ENCODE measurements at places on chromosomes 7 and 10.
A peak's percentile ranks its signal among the peaks of the same experiment; 100 is the strongest.

DNA sequence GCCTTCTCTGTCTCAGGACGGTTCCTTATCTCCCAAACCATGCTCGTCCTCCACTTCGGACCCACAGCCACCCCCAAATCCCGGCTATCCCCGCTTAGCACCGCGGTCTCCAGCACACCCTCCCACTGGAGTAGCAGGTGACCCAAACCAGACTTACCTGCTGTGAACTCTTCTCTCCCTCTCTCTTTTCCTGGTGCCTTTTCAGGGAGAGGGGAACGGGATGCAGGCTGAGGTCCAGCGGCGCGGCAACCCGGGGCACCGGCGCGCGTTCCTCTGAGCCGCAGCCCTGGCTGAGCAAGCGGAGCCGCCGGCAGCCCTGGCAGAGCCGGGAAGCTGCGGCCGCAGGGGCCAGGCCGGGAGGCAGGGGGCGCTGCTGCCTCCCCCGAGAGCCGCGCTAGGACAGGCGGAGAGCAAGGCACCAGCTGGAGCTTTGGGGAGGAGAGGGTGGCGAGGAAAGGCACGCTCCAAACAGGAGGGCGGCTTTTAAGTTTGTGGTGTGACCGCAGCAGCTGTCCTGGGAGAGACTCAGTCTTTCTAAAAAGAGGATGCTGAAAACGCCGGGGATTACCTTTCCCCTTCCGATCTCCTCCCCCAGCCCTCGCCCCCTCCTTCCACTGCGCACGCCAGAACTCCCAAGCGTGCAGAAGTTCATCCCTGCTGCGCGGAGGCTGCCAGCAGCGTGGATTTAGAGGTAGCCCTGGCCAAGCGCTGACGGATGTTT is at the start of gene SEMA3D:
Gene SEMA3D, minus strand, starts transcription at position 536 of the 721 bp plus-strand sequence. CDS start 65,165 bp downstream, outside the sequence.
- no peak for DNase-seq

- no peak for DNase-seq
These were observed 115.0 kb upstream of the HGF start for GRCh38 chr7:81884817-81885216.

- no peak for DNase-seq
These were observed 3.0 kb downstream of the DLX6 start for GRCh38 chr7:97008275-97008917.

DNA sequence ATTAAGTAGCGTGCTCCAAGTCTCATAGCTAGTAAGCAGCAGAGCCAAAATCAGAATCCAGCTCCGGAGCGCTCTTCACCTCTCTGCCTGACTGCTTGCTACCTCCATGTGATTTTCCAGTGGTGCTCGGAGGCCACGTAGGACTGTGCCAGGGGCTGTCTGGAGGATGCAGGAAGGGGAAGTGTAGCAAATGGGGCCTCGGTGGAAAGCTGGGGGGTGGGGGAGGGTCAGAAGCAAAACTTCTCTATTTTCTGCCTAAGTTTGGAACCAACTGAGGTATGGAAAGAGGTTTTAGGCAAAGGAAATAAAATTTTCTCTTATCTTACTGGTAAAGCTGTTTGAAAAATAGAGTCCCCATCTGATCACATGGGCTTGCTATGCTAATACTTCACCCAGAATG is 108.7 kb downstream of the TBXAS1 start:
- no peak for DNase-seq

- no peak for DNase-seq
These were observed 165.8 kb downstream of the LRRC4 start for GRCh38 chr7:127865466-127865865.

GRCh38 chr7:129746857-129747529 is 135.5 kb downstream of the NRF1 start:
- no peak for DNase-seq

- no peak for DNase-seq
These were observed 80.7 kb downstream of the LHPP start for GRCh38 chr10:124542336-124542735.

DNA sequence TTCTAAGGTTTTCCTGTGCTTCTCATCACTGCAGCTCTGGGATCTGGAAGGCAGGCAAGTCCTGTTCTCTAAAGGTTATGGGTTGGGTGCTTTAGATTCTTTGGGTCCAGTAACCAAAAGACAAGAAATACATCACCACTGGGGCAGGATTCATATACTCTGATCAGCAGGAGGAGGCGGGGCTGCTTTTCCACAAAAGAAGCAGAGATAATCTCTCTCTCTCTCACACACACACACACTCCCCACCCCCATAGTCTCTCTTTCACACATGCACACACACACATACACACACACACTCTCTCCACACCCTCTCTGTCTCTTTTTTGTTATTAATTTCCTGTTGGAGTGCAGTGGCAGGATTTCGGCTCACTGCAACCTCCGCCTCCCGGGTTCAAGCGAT is 13.0 kb upstream of the ACBD5 start:
- no peak for DNase-seq

DNA sequence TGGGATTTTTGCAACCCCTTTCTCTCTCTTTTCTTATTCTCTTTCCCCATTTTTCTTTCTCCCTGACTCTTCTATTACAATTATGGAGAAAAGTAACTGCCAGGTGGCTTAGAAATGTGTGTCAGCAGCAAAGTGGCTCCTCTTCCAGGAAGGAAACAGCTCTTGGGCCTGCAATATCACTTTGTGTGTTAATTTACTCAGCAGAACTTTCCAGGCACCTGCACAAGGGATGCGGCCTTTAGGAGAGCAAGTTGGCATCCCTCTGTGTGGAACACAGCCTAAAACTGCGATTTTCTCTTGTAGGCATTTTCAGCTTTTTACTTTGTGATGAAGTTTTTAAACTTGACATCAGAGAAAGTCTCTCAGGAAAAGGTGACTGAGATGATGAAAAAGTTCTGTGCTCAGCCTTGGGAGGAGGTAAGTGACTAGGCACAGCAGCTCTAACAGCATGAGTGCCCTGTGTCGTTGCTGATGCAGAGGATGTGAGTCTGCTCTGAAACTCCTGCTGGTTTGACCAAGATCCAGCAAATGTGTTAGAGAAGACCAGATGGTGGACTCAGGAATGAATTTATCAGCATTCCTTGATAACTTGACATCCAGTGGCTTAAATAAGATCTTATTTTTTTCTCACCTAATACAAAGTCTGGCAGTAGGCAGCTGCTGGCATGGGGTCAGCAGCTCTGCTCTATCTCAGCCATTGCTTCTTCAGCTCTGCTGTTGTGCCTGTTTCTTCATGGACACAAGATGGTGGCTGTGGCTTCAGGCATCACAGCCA is 47.4 kb upstream of the CC2D2B start:
- no peak for DNase-seq

DNA sequence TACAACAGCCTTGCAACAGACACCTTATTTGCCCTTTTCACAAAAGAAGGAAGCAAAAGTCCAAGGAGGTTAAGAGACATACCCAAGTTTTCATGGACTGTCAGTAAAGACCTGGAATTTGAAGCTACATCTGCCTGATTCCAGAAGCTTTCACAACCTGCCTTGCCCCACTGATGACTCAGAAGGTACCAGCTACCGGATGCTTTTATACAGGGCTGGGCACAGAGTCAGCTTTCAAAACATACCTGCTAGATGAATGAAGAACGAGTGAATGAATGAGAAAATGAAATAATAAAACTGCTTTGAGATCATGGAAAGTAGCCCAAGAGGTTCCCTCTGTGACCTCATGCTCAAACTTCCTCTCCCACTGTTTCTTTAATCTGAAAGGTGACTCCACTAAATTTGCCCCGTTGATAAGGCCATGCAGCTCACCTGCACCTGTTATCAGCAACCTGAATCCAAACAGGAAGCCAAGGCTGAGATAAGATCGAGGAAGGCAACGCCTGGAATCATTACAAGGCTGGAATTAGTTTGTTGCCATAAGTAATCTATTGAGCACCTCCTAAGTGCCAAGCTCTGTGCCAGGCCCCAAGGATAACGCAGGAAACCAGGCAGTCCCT is 151.5 kb downstream of the WDR11 start:
- no peak for DNase-seq

GRCh38 chr7:25989140-25989705 is 162.8 kb upstream of the NFE2L3 start:
- no peak for DNase-seq

GRCh38 chr7:97117372-97118188 is at the start of gene SDHAF3:
SDHAF3 (plus strand) TSS chr7:97117698; CDS start chr7:97117724, 26 bp downstream.
- DNase-seq: peak; percentile 95

DNA sequence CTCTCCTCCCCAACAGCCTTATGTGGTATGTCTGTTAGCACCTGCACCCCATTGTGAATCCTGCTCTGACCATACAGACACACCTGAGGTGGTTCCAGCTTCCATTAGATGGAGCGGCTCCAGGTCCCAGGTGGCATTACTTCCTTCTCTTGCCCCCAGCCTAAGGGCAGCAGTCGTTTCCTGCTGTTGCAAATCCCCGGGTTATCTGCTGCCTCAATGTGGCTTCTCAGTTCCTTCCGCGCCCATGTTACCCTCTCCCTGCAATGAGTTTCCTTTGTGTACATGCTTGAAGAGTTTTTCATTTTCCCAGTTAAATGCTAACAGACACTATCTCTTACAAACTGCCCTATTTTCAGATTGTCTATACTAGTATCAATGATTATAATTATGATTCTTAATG is 62.8 kb upstream of the PRKCQ start:
- no peak for DNase-seq

GRCh38 chr10:106132956-106133355 is 1031.5 kb downstream of the SORCS1 start:
- no peak for DNase-seq

DNA sequence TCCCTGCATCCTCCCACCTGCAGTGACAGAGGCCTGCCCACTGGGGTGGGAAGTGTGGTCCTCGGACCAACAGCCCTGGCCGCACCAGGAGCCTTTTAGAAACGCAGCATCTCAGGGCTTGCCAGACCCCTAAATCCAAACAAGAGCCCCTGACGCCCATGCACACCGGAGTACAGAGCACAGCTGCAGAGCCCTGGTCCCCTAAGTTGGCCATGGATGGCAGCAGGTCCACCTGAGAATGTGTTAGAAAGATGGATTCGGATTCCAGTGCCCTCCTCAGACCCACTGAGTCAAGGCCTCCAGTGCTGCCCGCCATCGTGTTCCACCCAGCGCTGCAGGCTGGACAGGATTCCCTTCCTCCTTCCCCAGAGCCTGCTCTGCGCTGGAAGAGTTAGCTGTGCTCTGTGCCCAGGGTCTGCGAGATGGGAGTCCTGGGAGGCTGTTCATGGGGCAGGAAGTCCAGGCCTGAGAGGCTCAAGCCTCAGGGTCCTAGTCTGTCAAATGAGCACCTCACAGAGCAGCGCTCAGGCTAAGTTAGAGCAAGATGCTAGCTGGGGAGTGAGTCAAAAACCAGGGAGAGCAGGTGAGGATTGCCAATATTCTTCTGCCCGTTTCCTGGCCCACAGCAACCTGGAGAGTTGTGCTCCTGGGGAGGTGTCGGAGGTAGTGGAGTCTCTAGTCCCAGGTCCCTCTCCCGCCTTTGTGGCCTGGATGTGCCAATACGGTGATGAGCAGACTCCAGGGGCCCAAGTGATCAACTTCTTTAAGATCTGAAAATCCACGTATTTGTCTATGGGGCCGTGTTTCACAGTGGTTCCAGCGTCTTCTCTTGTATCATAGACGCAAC is 95.9 kb upstream of the GPR26 start:
- DNase-seq: no peak

DNA sequence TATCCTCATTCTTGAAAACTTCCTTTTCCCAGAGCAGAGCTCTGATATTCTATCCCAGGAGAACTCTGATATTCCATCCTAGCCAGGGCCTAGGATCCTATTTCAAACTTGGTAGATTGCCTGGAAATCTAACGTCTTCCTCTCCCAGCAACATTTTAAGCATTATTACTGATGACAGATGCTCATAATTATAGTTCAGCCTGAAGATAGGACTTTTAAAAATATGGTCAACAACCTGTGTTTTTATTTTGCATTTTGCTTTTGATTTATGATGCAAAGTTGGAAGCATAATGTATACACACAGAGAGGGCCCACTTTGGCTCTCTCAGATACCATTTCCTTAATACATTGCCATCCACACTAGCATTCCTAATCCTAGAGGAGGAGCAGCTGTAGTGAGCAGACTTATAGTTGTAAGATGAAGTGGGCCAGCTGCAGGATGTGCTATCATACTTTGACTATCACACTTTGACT is 457.4 kb upstream of the TPK1 start:
- no peak for DNase-seq

GRCh38 chr7:133571076-133571475 is 318.2 kb downstream of the EXOC4 start:
- DNase-seq: no peak

DNA sequence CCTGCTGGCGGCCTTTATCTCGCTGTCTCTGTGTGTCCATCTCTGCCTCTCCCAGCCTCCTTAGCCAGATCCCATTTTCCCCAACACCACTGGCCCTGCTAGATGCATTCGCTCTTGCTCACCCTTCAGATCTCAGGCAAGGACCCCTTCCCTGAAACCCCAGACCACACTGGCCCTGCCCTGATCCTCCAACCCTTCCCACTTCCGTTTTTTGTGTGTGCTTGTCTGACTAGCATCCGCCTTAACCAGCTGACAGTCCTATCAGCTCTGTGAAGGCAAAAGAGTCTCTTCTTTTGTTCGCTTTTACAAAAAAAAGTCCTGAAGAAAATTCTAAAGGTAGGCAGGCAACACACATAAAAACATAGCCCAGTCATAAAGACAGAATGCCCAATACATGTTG is 28.7 kb downstream of the CHST15 start:
- DNase-seq: no peak

DNA sequence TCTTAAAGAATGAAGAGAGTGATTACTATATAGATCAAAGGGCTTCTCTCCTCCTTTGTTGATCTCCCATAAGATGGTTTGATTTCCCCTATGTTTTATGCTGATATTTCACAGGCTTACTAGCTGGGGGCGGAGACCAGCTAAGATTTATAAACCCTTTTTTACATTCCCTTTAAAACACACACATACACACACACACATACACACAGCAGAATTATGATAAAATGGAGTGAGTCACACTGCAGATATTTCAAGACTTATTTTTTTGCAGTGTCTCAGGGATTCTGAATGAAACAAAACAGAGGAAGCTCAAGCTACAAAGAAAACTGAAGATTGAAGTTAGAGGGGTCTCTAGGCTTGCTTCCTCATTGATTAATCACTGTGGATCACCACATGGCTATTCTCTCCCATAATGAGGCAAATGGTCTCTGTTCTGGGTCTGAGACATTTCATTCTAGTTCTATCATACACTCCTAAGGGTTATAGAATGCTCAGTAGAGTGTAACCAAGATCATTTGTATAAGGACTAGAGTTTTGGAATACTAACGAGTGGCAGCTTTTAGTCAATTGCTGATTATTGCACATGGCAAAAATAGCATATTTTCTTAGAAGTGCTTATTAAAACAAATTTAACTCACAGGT is 18.6 kb downstream of the INA start:
- no peak for DNase-seq

DNA sequence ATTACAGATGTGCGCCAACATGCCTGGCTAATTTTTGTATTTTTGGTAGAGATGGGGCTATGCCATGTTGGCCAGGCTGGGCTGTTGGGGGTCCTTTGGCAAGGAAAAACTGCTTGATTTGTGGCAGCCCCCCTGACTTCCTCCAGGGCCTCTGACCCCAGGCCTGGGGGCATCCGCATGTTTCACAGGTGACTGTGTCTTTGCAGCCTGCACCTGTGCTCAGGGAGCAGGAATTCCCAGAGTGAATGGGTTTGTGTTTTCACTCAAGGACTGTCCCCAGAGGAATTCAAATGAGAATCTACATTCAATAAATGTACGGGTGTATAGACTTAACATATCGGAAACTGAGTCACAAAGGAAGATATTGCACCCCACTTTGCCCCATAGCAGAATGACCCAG is 11.6 kb upstream of the CLIP2 start:
- DNase-seq: no peak

Measured in stimulated activated CD4-positive, alpha-beta T cell treated with anti-CD3 and anti-CD28 coated beads, Interleukin-15, amount 100 ng/mL, for 1 hour (primary cell).